ENCODE measurements at places on chromosomes 5 and 9. TPM values are rescaled to one million over a fixed set of nuclear protein-coding genes. Genes with fewer than 3 reads are reported as not detected.

GRCh38 chr5:58135571-58136335 lies 324.1 kb downstream of the PLK2 start:
- no peak overlapping the region for H3K4me3 ChIP-seq
- DNase-seq, result no peak
- no peak overlapping the region for H3K27ac ChIP-seq
- H3K4me1 ChIP-seq, result no peaks in the 10 kb centered on the region
- no peaks in the 10 kb centered on the region for H3K36me3 ChIP-seq

DNA sequence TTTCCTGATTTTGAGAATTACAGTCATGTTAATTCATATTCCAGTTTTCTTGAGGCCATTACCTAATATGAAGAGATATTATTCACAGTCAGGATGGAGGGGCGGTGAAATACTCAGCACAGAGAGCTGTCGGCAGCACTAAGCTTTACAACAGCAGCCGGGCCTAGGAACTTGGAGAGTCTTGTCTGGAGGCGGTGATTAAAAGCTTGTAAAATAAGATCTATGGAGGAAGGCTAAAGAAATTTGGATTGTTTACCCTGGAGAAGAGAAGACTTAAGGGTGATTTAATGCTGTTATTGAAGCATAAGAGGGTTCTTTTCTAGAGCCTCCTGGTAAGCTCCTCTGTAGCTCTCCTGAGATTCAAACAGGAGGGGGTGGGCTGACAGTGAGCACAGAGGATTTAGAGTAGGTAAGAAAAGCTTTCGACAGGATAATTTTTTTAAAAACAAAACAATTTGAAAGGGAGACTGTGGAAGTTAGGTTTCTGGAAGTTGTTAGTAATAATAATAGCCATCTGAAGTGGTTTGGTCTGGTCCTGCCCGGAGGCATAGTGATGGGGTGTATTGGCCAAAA lies 406.3 kb upstream of the ADAMTSL1 start:
- H3K27me3 ChIP-seq, result no peaks in the 10 kb centered on the region
- H3K27ac ChIP-seq, result no peak overlapping the region
- no peak for DNase-seq

DNA sequence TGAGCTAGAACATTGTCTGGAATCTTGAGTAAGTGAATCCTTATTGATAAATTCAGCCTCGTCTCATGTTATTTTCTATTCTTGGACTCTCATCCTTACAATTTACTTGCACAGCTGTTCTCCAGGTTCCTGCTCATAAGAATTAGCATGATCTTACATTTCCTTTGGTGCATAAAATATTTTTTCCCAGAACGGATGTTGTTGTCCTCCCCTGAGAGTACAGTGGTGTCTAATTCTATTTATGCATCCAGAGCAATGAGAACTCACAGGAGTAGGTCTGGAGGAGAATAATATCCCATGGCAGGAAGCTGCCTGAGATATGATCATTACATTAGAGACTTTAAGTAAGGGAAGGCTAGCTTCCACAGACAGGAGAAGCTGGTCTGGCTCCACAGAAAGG lies 178.4 kb upstream of the MAST4 start:
- no peaks in the 10 kb centered on the region for H3K27me3 ChIP-seq
- no peaks in the 10 kb centered on the region for H3K4me1 ChIP-seq
- H3K36me3 ChIP-seq, result no peaks in the 10 kb centered on the region
- no peak overlapping the region for H3K27ac ChIP-seq
- no peak for DNase-seq

GRCh38 chr5:16883176-16883575 lies 52.9 kb downstream of the MYO10 start:
- no peak for DNase-seq
- H3K4me3 ChIP-seq, result no peak overlapping the region
- no peaks in the 10 kb centered on the region for H3K36me3 ChIP-seq
- no peaks in the 10 kb centered on the region for H3K27me3 ChIP-seq
- H3K27ac ChIP-seq, result no peak overlapping the region

DNA sequence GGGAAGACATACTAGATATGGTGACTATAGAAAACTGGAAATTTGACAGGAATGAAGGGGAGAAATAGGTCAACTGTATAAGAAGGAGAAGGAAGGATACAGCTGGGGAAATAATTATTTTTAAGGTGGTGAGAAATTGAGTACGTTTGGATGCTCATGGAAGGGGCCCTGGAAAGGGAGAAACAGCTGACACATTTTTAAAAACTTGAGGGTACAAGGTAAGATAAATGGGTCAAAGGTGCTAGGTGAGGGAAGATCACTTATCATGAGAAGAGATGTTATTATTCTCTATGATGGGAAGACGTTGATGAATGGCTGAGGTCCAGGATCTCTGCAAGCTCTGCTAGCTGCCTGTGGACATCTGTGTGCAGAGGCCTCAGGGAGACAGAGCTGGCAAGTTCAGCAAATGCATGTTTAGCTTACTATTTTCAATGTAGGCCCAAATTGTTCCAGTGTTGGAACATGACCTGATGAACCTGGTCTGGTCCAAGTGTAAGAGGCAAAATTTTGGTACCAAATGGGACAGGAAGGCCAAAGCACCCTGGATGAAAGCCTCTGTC lies 181.7 kb downstream of the MTRR start:
- no peak overlapping the region for H3K4me3 ChIP-seq
- no peaks in the 10 kb centered on the region for H3K36me3 ChIP-seq
- no peaks in the 10 kb centered on the region for H3K4me1 ChIP-seq
- no peak for DNase-seq

The SPATA31C1 gene
- total RNA-seq, result not detected

The GPRIN1 gene
- total RNA-seq, result 0.64 TPM
